ENCODE measurements at places on chromosomes 11 and 22.

DNA sequence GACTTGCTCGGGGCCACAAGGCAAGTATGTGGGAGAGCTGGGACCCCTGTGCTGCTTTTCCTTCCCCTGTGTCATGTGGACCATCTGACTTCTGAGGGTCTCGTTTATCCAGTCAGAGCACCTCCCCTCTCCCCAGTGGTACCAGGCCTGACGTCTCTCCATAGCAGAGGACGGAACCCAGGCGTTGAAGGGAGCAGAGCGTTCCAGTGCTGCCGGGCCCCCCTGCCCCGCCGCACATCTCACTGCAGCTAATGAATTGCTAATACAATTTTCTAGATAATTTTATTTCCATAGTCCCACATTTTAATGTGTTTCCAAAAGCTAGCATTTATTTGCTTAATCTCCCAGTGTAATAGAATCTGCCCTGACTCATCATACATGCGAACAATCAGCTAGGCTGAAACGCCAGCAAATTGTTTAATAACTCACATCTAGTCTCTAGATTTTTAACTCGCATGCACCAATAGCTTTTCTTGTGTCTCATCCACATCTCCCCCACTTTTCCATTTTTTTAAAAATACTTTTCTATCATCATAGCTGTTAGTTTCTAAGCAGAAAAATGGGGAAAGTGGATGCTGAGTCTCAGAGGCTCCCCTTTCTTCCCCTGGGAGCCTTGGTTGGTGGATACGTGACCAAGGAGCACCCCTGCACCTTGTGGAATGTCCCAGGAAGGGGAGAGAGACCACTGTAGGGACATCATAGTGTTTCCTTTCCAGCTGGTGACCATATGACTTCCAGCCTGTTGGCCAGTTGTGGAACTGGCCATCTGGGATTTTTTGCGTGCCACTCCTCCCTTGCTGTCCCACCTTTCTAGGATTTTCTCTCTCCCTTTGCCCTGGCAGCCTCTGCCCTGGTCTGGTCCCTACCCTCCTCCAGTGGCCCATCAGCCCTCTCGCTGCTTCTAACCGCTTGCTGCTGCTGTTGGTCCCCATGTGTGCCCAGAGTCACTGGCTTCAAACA, 58.6 kb upstream of the NNMT start:
- DNase-seq: no peak

DNA sequence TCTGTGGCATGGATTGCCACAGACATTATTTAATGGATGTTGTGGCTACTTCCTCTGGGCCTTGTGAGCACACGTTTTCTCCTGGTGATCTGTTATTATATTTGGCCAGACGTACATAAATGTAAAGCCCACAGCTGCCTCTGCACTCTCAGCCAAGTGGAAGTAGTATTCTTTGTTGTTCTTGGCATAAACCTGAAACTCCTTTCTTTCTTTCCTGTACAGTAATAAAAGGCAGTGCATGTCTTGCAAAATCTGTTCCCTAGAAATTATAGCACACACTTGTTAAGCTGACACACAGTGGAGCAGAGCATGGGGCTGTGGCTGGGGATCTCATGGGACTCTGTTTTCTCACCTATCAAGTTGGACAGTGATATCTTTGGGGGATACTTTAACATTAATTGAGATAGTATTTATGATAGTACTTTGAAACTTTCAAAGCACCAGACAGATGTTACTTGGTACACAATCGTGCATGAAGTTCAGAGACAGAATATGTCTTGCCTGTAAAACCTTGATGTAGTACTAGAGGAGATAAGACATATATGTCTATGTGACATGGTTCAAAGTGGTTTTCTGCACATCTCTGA, 20.9 kb downstream of the PANX1 start:
- DNase-seq: no peak

- DNase-seq: no peak
Observed at GRCh38 chr11:61736310-61736709, 16.1 kb upstream of the MYRF start.

DNA sequence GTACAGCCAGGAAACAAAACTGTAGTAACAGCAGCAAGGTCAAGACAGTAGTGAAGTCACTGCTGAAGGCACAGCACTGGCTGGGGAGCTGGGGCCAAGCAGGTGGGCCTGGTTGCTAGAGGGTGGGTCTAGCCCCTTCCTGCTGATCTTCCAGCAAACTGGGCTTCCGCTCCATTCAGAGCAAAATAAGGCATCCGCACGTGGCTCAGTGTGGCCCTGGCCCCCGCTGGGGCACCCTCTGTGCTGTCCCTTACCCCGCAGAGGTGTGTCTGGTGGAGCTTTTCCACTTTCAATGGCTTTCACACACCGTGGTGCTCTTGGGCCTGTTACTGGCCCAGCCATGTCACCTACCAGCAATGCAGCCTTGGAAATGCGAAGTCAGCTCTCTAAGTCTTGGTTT, 162.4 kb upstream of the B3GAT1 start:
- no peak for DNase-seq

DNA sequence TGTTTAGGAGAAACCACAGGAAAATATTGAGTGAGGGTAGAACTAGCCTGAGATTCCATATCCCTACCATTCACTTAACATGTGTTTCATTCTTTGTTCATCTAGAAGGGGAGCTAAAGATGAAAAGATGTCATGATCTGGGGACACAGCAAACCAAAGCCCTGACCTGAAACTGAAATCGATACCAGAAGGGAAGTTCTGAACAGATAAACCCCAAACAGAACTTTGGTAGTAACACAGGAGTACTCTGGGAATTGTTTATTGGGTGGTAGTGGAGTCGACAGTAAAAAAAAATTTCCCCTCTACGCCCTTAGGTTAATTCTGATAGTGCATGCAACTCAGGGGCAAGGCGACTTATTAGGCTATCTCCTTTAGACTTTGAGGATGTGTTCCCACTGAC, 27.2 kb downstream of the OR2AT4 start:
- DNase-seq: no peak
